ENCODE measurements at places on chromosomes 7 and 10. TPM values are rescaled to one million over a fixed set of nuclear protein-coding genes. Genes with fewer than 3 reads are reported as not detected.

DNA sequence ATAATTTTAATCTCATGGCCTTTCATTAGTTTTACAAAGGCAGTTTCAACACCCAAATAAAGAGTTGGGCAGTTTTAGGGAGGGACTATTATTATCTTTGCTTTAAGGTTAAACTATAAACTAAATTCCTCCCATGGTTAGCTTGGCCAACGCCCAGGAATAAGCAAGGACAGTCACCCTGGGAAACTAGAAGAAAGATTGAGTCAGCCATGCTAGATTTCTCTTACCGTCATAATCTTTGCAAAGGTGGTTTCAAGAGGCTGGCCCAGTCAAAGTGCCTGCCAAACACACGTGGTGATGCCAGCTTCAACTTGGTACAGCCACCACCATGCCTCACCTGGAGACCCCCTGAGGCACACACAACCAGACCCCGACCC is 317.4 kb upstream of the SP8 start:
- H3K36me3 ChIP-seq: no peaks in the 10 kb centered on the region
- H3K4me1 ChIP-seq: no peaks in the 10 kb centered on the region
- no peak overlapping the region for H3K27ac ChIP-seq
- DNase-seq: no peak
- no peak overlapping the region for H3K4me3 ChIP-seq

DNA sequence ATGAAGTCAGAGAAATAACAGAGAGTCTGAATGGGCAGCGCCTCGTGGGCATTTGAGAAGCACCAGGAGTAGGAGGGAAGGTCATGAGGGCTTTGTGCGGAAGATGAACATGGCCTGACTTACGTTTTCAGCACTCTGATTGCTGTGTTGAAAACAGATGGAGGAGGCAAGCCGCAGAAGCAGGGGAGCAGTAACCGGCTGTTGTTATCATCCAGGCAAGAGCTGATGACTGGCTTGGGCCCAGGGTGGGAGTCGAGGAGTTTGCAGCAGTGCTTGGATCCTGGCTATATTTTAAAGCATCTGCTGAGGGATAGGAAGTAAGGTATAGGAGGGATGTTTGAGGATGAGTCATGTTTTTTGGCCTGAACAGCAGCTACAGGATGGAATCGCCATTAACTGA is 12.7 kb upstream of the PDLIM1 start:
- H3K36me3 ChIP-seq: no peaks in the 10 kb centered on the region
- H3K27me3 ChIP-seq: no peaks in the 10 kb centered on the region
- H3K4me1 ChIP-seq: no peaks in the 10 kb centered on the region
- no peak for DNase-seq
- no peak overlapping the region for H3K4me3 ChIP-seq

DNA sequence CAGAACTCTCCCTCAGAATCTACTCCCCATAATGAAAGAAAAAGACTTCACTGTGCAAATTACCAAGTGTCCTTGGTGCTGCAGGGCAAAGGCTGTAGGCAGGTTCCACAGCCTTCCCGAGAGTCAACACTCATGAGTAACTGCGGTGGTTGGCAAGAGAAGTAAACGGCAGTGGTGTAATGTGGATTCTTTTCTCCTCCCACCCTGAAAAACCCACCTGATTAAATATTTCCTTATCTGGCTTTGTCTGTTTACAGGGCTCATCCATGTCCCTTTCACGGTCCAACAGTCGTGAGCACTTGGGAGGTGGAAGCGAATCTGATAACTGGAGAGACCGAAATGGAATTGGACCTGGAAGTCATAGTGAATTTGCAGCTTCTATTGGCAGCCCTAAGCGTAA is 300.9 kb downstream of the BICC1 start:
- DNase-seq: no peak
- H3K27me3 ChIP-seq: no peaks in the 10 kb centered on the region
- H3K4me3 ChIP-seq: no peak overlapping the region
- no peak overlapping the region for H3K27ac ChIP-seq
- H3K36me3 ChIP-seq: no peaks in the 10 kb centered on the region
- no peaks in the 10 kb centered on the region for H3K4me1 ChIP-seq

- H3K36me3 ChIP-seq: no peaks in the 10 kb centered on the region
- no peak overlapping the region for H3K4me3 ChIP-seq
- no peak for DNase-seq
Observed at GRCh38 chr10:18738835-18739234, 79.6 kb downstream of the ARL5B start.

GRCh38 chr7:157545681-157546060 is 208.9 kb downstream of the DNAJB6 start:
- H3K27ac ChIP-seq: no peak overlapping the region
- no peaks in the 10 kb centered on the region for H3K36me3 ChIP-seq
- no peak overlapping the region for H3K4me3 ChIP-seq
- no peak for DNase-seq
- H3K4me1 ChIP-seq: no peaks in the 10 kb centered on the region

- H3K4me1 ChIP-seq: no peaks in the 10 kb centered on the region
- H3K27ac ChIP-seq: no peak overlapping the region
- no peaks in the 10 kb centered on the region for H3K36me3 ChIP-seq
- H3K4me3 ChIP-seq: no peak overlapping the region
- H3K27me3 ChIP-seq: no peaks in the 10 kb centered on the region
- no peak for DNase-seq
Observed at GRCh38 chr10:100377830-100378229, 30.8 kb downstream of the SCD start.

GRCh38 chr10:32377458-32378259 is 30.7 kb upstream of the EPC1 start:
- DNase-seq: peak; percentile 30
- no peaks in the 10 kb centered on the region for H3K27me3 ChIP-seq
- no peaks in the 10 kb centered on the region for H3K36me3 ChIP-seq

GRCh38 chr7:2566348-2566889 is 7.6 kb downstream of the IQCE start:
- H3K4me1 ChIP-seq: no peaks in the 10 kb centered on the region
- no peak overlapping the region for H3K4me3 ChIP-seq
- no peak overlapping the region for H3K27ac ChIP-seq
- no peaks in the 10 kb centered on the region for H3K36me3 ChIP-seq
- DNase-seq: no peak

- H3K4me1 ChIP-seq: no peaks in the 10 kb centered on the region
- no peak for DNase-seq
- H3K27me3 ChIP-seq: no peaks in the 10 kb centered on the region
- H3K27ac ChIP-seq: no peak overlapping the region
- H3K4me3 ChIP-seq: no peak overlapping the region
Observed at GRCh38 chr7:91019686-91020385, 244.4 kb upstream of the FZD1 start.

DNA sequence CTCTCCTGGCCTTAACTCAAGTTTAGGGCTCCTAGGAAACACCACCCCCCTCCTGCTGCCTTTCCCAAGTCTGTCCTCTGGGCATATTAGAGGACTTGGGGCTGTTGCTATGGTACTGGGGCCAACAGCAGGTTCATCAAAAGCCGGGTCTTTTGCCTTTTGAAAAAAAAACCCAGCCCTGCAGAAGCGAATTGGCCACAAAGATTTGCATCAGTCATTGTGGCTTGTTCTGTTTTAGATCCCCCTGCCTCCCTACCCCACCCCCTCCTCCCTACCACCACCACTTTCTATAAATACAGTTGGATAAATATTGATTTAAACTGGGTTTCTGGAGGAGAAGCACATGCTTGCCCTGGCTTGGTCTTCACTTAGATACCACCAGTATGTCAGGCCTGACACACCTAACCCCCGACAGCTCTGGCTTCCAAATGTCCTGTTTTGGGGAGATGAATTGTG is 7.0 kb downstream of the MXI1 start:
- H3K4me1 ChIP-seq: no peaks in the 10 kb centered on the region
- H3K27me3 ChIP-seq: no peaks in the 10 kb centered on the region
- no peak for DNase-seq
- no peak overlapping the region for H3K4me3 ChIP-seq
- H3K27ac ChIP-seq: no peak overlapping the region

DNA sequence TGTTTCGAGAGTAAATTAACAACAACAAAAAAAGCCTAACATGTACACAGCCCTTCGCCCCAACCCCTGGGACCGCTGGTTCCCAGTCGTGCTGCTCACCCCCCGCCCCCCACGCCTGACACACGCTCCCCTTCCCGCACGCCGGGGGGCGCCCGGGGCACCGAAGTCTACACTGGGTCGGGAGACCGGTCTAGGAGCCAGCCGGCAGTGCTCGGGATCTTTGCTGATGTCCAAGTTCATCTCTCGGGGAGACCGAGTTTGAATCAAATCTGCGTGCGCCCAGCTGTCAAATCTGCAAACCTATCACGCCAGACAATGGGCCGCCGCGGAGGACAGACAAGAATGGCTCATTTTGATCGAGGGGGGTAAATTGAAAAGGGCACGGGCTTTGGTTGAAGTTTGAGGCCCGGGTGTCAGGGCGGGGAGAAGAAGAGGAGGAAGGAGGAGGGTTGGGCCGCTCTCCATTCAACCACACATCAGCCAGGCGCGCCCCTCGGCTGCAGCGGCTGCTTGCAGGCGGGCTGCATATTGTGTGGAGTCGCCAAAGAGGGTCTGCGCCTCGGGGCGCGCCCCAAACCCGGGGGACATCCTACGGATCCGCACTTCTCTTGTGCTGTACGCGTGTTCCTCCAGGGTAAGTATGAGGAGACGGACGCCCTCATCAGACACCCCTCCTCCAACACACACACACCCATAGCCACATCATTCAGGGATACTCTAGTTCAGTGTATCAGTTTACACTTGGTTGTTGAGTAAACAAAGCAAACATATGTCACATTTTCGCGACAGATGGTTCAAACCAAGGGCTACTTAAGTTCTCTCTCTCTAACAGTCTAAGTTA is 1.3 kb upstream of the GFRA1 start:
- no peaks in the 10 kb centered on the region for H3K36me3 ChIP-seq
- no peaks in the 10 kb centered on the region for H3K4me1 ChIP-seq
- H3K4me3 ChIP-seq: peak overlapping the region; percentile 49
- H3K27ac ChIP-seq: peak overlapping the region; percentile 31

DNA sequence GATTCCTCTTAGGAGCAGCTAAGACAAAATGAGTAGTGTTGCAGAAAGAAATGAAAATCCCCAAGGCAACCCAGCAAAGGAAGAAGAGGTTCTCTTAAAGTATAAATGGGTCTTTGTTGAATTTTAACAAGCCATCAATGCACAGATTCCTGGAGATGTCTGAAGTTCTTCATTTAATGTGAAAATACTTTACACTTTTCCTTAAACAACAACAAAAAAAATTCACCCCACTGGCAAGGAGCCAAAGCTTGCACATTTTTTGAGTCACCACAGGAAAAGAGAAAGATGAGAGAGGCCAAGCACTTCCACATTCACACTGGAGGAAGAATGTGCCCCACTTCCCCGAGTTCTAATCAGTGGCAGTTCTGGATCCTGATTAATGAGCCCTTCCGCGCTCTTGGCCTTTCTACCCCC is 286.4 kb upstream of the MEOX2 start:
- H3K27me3 ChIP-seq: no peaks in the 10 kb centered on the region
- H3K36me3 ChIP-seq: no peaks in the 10 kb centered on the region
- H3K27ac ChIP-seq: no peak overlapping the region
- H3K4me3 ChIP-seq: no peak overlapping the region
- no peak for DNase-seq

GRCh38 chr7:79500759-79501158 is 47.3 kb upstream of the MAGI2 start:
- DNase-seq: no peak
- H3K27ac ChIP-seq: no peak overlapping the region

The DNAH11 gene
- total RNA-seq: 2.8 TPM

The SDK1 gene
- total RNA-seq: 3.8 TPM

The TUBAL3 gene
- not detected for total RNA-seq

The OR2A12 gene
- not detected for total RNA-seq

The LRRD1 gene
- not detected for total RNA-seq

The CCDC146 gene
- 12.8 TPM for total RNA-seq

The AKR1B15 gene
- not detected for total RNA-seq

The SEMA3D gene
- 7.1 TPM for total RNA-seq

The SPOCK2 gene
- 1.8 TPM for total RNA-seq

The DNAJC12 gene
- total RNA-seq: 0.77 TPM

The METTL2B gene
- total RNA-seq: 15.0 TPM
